ENCODE measurements at places on chromosomes 1 and 21.

- no peak for DNase-seq
These were observed 45.3 kb downstream of the DIP2A start for GRCh38 chr21:46503922-46504550.

DNA sequence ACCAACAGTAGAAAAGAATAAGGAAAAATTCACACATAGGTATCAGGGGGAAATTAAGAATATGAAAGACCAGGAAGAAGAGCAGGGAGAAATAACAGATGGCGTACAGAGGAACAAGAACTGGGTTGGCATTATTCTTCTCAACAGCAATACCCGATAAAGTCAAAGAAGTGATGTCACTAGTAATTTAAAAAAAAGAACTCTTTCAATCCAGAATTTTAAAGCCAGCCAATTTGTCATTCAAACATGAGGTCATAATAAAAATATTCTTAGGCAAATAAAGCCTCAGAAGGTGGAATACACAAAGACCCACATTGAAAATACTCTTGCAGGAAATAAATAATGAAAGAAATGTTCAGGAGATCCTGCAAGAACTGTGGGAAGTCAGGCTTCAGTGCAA is 8.8 kb downstream of the NCMAP start:
- no peak for DNase-seq

GRCh38 chr1:149846593-149847466 is 52.5 kb upstream of the BOLA1 start:
- no peak for DNase-seq

GRCh38 chr1:45554198-45554597 is 3.6 kb downstream of the AKR1A1 start:
- DNase-seq = no peak

GRCh38 chr1:65818966-65819365 is 26.3 kb downstream of the PDE4B start:
- DNase-seq = no peak

- no peak for DNase-seq
These were observed 40.8 kb upstream of the NEXN start for GRCh38 chr1:77847621-77848080.

GRCh38 chr1:46489638-46490405 is at the start of gene DMBX1:
Gene DMBX1, plus strand, starts transcription at chr1:46489836. Its CDS starts 17,175 bp downstream, at chr1:46507011.
- peak; percentile 28 for DNase-seq

GRCh38 chr1:58094221-58094620 is 452.3 kb downstream of the OMA1 start:
- no peak for DNase-seq

- DNase-seq = no peak
These were observed 140.1 kb upstream of the NFIA start for GRCh38 chr1:60942291-60942690.

DNA sequence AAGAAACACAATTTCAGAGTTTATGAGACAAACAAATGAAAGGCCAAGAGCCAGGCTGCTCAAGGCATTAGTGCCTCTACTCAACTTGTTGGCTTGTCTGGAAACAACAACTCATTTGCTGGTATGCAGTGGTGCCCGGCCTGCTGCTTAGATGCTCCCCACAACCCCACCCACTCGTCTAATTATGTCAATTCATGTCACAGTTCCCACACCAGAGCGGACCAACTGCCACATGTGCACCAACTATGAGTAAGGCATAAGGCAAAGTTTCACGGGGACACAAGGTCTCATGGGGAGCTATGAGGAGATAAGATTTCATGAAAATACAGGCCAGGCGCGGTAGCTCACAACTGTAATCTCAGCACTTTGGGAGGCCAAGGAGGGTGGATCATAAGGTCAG is 34.5 kb upstream of the LRRC38 start:
- no peak for DNase-seq
